ENCODE measurements at places on chromosomes 2 and 18.

DNA sequence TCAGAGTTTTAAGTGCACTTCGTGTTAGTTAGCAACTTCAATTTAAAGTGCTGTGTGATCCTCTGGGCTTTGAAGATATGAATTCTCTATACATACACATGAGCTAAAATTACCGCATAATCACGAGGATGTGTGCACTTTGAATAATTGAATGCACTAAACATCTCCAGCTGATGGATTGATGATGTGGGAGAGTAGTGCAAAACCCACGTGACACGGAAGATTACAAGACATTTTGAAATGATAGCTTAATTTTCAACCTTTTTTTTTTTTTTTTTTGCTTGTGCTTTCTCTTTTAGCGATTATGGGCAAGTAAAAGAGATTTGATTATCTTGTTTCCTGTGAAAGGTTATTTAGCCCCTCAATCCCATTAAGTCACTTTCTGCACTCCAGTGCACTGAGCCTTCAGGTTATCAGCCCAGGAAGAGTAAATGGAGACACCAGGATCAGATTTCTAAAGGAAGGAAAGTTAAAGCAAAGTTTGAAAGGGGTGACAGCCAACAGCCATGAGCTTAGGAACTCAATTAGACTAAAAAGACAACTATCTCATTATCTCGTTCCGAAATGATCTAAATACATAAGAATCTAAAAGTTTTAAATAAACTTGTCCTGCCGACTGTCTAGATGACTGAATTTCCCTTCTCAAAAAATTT lies 81.6 kb downstream of the CDK15 start:
- DNase-seq = no peak

- no peak for DNase-seq
Measured at GRCh38 chr2:26738481-26738880, 25.6 kb upstream of the SLC35F6 start.

DNA sequence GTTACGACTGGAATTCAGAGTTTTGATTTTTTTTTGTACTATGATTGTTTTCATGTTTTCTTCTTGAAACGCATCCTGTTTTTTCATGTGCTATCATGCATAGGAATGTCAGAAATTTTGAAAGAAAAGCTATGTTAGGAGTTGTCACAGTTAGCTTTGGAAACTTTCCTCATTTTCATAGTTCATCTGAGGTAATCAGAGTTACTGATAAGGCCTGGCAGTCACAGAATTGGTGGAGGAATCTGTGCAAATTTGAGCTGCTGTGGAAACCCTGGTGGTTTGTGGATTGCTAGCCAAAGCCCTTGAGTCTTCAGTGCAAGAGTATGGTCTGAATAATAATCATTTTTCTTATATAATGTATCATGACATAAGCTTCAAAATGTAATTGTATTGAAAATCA lies 401.0 kb downstream of the CNTNAP5 start:
- no peak for DNase-seq

- no peak for DNase-seq
Measured at GRCh38 chr18:22753130-22753831, 179.8 kb upstream of the RBBP8 start.

GRCh38 chr18:63888470-63889190 lies 1.1 kb downstream of the SERPINB2 start:
- DNase-seq = no peak

DNA sequence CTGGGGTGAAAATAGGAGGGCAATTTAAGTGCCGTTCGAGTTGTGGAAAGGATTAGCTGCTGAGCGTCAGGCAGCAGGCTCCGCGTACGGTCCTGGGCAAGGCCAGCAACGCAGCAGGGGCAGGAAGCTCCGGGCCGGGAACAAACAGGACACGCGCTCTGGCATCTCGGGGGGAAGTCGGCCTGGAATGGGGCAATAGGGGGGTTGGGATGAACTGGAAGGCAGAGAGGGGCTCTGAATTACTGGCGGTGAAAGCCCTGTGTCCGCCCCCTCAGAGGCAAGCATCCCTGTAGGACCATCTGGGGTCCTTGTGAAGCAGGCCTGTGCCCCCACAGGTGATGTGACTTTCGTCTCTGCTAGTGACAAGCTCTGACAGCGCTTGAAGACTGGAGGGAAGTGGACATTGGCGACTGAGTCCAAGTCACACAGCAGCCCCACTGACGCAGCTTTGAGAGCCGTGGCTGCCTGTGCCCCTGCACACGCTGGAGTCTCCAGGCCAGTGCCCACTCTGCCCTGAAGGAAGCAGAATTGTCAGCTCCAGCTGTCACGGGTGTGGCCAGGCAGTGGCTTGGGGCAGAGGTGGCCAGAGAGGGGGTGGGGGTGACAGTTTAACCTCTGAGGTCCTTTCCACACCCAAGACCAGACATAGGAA lies 22.3 kb downstream of the GPR35 start:
- no peak for DNase-seq

- no peak for DNase-seq
Measured at GRCh38 chr2:23703583-23704385, 223.1 kb downstream of the ATAD2B start.

DNA sequence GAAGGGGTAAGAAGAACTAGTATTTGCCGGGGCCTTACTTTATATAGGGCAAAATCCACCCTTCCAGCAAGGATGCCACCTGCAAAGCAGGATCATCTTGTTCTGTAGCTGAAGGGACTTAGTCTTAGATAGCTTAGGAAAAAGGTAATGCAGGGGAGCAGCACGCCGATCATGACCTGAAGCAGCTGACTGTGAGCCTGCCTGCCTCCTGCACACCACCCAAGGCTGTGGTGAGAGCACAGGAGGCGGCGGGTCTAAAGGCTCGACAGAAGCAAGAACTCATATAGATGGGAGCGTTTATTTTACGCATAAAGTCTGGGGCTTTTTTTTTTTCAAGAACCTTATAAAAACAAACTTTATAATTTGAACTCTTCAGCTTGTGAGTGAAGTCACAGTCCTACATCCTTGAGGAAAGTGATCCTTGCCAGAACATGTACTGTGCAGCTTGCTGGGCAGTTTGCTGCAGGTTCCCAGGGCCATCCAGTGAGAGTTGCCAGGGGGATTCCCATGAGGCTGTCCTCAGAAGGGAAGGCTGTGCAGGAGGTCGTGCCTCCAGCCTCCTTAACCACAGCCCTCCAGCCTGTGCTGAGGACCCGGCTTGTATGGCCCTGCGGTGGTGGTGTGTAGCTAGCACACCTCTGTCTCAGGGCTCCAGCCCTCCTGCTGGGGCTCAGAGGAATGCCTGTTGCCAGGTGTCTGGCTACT lies 92.1 kb downstream of the RNF144A start:
- no peak for DNase-seq

DNA sequence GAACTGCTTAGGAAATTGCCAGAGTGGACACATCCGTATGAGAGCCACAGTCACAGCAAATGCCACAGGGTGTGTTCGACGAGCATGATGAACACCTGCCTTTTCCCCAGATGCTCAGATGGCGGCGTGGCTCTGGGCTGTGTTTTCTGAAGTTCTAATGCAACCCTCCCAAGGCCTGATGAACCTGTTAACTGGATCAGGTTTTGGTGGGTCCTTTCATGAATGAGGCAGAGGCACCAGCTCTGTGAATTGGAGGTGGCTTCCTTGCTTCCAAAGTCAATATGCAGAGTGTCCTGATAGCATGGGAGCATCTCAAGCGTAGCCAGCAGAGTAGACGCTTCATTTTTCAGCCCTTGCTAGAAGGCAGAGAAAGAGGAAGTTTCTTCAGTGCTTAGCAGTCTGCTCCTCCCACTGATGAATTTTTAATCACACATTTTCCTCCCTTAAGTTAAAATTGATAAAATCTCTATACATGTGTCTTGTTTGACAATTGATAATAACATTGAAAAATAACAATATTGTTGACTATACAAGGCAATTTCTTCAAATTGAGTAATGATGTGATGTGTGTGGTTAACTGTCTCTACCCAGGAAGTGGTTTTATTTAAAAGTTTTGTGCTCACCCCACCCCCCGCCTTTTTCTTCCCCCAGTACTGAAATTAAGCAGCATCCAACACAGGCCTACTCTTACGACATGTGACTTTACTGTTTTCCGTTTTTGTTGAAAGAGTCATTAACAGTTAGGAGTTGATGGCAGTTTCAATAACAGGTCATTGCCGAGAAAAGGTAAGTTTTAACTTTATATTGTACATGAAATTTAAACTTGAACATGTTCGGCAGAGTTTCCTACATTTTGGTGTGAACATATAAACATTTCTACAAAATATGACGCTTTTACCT lies at the start of gene ARHGAP15:
Gene ARHGAP15, plus strand, starts transcription at position 739 of the 900 bp plus-strand sequence.
- DNase-seq = peak; percentile 85

GRCh38 chr2:8212239-8212638 lies 469.6 kb upstream of the ID2 start:
- DNase-seq = no peak

DNA sequence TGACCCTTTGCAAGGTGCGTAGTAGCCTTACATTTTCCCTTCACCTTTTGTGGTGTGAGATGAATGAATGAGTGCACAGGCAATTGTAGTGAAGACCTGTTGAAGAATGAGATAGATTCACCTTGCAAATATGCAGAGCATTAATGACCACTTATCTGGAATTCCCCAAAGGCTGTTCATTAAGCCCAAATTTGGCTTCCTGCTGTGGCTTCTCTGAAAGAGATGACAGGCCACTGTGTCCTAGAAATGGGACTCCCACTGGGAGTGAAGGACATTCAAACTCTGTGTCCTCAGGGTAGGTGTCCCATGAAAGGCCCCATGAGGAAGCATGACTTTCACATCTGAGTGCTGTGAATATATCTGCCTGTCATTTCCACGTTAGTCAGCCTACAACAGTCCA lies 1821.8 kb upstream of the PIK3C3 start:
- DNase-seq = no peak

DNA sequence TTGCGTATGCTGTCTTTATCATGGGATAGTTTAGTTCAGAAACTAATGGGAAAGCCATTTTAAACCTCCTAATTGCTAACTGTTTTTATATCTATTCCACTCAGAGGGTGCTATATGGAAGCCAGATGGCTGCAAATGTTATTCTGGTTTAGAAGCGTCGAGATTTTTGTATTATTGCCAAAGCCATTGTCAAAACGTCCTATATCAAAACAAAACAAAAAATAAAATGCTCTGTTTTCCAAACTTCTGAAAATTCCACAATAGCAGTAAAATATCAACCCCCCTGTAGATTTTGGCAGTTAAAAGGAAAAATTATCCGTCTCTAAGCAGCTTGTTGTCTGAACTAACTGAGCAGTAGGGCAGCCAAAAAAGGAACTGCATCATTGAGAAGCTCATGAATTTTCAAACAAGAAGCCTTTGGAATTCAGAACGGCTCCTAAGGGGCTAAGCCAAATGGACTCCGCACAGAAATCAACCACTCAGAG lies 195.4 kb upstream of the CWC22 start:
- DNase-seq = no peak

DNA sequence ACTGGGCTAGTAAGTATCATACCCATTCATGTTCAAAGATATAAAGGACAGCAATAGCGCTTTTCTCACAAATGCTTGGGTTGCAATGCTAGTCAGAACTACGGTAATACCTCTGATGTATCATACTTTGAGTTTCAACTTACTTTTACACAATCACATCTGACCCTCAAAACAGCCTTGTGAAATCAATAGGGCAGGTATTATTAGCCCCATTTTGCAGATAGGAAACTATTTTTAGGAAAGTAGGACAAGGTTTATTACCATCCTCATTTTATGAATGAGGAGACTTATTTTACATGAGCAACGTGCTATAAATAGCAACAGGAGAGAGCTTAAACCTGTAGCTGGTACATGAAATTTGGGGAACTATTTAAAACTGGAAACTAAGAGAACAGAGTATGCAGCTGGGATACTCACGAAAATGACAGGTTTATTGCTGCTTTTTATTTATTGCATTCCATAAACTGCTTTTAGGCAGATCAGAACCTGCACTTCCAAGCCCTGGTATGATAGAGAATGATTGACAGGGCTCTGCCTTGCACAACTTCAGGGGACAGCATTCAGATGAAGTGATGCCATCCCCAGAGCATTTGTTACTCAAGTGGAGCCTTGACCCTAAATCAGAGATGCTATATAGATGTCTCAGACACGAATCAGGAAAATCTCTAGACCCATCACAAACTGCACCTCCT lies 42.4 kb upstream of the PPM1B start:
- no peak for DNase-seq

DNA sequence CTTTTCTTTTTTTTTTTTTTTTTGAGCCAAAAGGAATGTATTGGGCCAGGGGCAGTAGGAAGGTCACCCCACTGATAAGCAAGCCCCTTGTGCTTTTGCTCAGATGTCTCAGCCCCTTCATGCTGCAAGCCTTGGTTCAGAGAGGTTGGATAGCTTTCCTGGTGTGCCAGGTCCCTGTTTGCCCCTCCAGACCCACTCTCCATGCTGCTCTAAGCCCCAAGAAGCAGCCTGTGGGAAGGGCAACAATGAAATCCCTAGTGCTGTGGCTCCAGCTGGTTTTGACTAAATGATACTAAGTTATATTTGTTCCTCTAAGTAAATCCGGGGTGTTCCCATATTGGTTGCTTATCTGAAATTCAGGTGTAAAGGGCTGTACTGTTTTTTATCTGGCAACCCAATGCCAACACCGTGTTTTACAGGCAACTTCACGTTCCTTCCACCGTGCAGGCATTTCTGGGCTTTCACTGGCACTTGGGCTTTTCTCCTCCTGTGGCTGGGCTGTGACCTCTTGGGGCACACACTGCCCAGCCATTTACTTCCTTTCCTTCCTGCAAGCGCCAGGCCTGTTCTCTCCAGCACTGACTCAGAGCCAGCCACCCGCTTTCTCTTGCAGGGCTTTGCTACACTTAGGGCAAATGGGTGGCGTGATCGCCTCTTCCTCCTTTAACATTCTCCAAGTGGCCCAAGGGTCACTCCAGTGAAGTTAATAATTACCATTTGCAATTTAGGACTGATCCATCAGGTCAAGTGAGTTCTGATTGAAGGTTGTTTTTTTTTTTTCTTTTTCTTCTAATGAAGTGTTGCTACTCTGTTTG lies 21.6 kb downstream of the MERTK start:
- no peak for DNase-seq

DNA sequence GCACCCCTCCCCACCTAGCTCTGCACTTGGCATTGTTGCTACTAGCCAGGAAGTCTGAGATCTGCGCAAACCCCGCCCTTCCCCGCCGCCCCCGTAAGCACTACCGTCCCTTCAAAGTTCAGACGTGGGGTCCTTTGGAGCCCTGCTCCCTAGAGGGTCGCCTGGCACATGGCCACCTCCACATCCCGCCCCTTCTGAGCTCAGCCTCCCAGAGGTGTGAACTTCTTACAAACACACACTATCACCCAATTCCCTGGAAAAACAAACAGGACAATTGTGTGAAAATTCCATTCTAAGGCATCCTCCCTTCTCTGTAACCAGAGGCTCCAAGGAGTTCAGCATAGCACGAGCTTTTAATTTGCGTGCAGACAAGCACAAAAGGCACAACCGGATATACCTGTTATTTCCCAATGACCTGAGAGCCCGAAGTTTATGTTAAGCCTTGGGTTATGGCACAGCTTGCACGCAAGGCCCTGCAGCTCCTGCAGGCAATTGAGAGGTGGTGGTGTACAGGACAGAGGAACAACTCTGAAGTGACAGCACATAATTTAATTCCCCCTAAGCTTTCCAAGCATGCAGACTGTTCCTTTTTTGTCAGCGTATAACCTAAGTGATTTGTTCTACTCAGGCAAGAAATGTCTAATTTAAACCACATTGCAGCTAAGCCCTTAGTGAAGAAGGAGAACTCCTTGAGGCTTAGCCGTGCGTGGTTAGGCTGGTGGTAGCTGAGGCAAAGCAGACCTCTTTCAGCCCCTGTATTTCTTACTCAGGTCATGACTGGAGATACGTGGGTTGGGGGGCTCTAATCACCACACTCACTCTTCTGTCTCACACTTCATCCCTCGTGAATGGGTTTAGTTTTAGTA lies 20.3 kb upstream of the CYP1B1 start:
- no peak for DNase-seq

GRCh38 chr2:121595012-121595891 lies 54.0 kb downstream of the CLASP1 start:
- no peak for DNase-seq

- DNase-seq = no peak
Measured at GRCh38 chr2:151657667-151658076, 76.6 kb downstream of the NEB start.

Data from CD4-positive, alpha-beta T cell treated with Interleukin-17A for 4 hours (primary cell).